ENCODE measurements at places on chromosomes 6 and 20.

GRCh38 chr6:13165502-13166172 lies 162.7 kb downstream of the TBC1D7 start:
- no peak for DNase-seq

- DNase-seq = no peak
Measured at GRCh38 chr6:71346334-71346694, 57.7 kb downstream of the OGFRL1 start.

- peak; percentile 63 for DNase-seq
Measured at GRCh38 chr6:144744720-144745119, 459.6 kb downstream of the UTRN start.

GRCh38 chr6:167245591-167245990 lies 45.5 kb upstream of the UNC93A start:
- DNase-seq = no peak

DNA sequence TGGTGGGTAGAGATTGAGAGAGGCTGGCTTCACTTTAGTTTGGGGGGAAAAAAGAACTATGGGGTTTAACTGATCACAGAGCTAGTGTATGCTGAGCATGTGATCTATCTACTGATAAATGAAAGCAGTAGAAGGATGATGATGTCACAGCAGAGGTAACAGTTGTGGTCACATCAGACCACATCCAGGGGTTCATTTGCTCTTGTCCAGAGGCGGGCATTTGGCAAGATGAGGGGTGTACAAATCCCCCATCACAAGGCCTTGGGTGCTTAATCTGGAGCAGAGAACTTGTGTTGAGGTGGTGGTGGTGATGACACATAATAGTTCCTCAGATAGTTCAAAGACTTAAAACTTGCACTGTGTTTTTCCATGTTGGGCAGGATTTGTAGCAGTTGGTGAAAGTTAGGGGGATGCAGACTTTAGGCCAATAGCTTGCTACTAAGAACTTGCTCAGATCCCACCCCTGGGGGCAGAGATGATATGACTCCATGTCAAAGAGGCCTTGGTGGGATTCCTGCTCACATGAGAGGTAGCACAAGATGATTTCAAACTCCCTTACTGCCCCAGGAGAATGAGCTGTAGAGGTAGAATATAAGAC lies 63.4 kb downstream of the PRDM1 start:
- no peak for DNase-seq

DNA sequence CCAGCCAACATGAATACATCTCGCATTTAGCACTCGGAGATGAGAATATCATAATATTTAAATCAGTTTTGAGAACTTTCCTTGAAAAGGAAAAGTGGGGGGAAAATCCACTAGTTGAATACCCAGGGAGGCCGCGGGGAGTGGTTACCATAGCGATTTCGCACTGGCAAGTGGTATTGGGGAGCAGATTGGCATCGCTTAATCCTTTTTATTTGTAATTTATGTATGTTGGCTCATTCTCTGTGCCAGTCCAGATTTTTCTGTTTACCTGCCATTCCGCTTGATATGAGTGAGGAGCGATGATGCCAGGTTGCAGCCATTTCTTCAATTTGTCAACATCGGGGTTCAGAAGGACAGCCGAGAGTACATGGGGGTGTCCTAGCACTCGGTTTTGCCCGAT lies 291.8 kb downstream of the ZNF217 start:
- DNase-seq = no peak

DNA sequence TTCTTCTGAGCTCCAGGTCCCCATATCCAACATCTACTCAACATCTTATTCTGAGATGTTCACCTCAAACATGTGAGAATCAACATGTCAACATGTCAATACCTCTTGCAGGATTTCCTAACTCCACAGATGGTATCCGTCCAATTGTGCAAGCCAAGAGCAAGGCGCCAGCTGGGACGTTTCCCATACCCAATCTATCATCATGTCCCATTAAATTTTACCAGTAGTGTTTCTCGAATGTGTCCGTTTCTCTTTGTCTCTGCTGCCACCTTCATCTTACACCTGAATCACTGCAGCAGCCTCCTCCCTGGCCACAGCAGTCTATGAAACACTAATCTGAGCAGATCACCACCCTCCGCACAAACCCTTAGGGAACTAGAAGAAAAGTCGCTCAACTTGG lies 78.0 kb upstream of the RPS6KA2 start:
- DNase-seq = no peak

- no peak for DNase-seq
Measured at GRCh38 chr6:80095600-80095999, 10.9 kb upstream of the BCKDHB start.

DNA sequence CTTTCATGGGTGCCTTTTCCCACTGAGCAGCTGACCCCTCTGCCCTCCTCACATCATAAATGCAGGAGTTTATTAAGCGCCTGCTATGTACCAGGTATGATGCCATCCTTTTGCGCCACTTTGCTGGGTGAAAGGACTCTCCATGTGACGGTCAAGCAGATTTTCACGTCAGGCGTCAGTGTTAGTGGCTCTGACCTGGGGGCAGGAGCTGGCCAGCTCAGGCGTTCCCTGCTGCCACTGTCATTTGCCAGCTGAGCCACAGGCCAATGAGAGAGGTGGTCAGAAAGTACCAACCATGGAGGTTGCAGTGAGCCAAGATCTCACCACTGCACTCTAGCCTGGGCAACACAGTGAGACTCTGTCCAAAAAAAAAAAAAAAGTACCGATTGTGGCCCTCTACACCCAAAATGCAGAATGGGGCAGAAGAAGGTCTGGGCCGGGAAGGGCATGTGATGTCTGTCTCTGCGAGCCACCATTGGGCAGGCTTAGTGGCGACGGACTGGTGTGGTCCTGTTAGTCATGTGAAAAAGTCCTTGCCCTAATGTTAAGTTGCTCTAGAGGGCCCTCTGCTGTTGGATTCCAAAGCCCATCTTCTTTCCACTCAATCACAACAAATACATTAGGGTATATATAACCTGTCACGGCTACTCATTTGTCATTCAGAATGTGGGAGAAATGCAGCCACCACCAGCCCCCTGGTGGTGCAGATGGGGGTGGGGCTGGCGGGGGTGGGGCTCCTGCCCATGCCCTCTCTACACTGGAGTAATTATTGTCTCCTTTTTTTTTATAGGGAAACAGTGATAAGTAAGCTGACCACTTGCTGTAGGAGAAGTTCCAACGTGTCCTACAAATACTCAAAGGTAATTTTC lies 18.4 kb upstream of the SLC22A1 start:
- no peak for DNase-seq

DNA sequence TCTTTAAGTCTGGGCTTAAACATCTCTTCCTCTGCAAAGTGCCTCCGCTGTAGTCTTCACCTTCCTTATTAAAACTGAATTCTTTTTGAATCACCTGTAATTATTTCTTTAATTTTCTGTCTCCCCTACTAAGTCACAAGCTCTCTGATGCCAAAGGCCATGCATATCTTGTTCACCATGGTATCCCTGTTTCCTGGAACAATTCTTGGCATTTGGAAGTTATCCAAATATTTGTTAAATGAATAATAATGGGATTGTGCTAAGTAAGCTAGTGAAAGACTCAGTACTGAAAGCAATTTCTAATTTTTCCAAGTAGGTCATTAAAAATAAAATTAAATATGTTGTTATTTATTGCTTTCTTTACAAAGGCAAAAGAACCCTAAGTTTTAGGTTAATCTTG lies 12.2 kb downstream of the SNAP91 start:
- no peak for DNase-seq

GRCh38 chr6:157271441-157271840 lies 51.9 kb downstream of the TMEM242 start:
- DNase-seq = no peak

DNA sequence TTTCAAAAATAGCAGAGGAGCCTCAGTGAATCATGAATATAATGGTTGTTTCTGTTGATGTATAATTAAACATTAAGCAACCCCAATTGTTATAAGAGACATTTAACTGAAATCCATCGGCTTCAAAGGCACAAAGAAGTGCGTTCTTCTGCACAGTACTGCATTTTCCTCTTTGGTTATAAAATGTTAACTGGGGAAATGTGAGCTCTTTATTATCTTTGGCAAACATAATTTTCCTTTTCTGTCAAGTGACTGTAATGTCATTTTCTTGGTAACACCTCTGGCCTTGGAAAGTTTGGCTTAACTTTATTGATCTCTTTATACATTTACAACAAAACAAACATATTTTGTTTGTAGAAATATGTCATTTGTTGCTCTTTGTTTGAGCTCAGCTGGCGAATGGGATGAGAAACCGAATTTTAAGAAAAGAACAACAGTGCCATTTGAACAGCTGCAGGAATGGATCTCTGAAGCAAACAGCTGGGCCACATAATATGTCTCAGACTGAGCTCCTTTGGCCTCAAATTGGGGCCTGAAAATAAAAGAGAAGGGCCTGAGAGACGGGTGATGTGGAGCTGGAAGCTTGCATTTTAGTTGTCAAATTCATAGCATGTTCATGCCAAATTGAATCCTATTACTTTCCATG lies 427.0 kb upstream of the SPTLC3 start:
- no peak for DNase-seq

DNA sequence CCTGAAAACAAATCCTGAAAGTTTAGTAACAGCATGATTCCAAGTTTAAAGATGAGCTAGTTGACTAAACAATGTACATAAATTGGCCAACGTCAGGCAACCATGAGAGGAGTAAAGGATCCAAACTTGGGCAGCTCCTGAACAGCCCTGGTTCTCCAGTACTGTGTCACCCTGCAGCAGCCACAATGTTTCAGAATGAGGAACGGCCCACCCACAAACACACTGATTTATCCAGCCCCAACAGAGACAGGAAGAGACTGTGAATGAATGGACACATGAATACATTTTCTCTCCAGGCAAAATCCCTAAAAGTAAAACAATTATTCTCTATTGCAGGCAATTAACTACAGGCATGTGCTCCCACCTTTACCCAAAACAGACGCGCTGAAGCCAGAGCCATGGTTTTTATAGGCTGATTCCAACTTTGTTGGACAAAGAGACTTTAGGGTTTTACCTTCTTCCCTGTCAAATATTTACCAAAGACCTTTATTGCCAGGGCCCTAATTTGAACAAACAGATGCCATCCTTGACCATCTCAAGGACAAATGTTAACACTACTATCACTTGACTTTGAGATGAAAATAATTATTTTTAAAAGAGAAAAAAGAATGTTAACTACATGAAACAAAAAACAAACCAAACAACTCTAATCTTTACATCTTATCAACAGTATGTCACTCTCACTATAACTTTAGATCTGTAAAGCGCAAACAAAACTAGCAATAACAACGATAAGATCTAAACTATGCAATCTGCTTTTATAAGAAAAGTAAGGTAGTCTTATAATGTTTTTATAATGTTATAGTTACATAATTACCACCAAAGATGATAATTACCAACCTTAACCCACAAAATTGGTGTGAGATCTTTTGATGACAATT lies 22.9 kb downstream of the CNKSR3 start:
- DNase-seq = no peak

GRCh38 chr20:10794765-10795164 lies 121.0 kb upstream of the JAG1 start:
- DNase-seq = no peak

DNA sequence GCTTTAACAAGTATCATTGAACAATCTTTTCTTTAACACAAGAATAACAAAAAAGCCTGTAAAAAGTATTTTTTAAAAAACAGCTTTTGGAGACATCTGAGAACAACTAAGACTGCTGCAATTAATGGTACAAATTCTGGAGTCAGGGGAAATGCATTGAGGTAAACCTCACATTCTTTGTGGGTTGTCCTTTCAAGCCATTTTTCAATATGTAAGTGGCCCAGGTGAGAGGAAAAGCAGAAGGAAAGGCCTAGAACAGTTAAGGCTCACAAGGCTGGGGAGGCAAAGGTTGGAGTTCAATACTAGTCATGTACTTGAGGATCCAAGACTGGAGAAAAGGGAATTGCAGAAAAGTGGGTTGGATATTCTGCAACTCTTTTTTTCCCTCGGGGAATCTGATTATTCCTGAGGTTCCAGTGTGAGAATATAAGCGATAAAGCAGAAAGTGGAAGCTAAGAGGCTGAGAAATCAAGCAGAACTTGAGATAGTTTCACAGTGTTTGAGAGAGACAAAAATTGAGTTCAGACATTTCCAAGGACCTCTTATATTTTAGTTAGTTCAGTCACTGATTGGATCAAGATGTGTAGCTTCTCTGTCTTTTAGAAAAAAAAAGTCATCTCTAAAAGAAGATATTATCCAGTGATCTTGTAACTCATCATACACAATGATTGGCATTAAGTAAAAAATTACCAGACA lies 25.0 kb upstream of the TXLNB start:
- no peak for DNase-seq

DNA sequence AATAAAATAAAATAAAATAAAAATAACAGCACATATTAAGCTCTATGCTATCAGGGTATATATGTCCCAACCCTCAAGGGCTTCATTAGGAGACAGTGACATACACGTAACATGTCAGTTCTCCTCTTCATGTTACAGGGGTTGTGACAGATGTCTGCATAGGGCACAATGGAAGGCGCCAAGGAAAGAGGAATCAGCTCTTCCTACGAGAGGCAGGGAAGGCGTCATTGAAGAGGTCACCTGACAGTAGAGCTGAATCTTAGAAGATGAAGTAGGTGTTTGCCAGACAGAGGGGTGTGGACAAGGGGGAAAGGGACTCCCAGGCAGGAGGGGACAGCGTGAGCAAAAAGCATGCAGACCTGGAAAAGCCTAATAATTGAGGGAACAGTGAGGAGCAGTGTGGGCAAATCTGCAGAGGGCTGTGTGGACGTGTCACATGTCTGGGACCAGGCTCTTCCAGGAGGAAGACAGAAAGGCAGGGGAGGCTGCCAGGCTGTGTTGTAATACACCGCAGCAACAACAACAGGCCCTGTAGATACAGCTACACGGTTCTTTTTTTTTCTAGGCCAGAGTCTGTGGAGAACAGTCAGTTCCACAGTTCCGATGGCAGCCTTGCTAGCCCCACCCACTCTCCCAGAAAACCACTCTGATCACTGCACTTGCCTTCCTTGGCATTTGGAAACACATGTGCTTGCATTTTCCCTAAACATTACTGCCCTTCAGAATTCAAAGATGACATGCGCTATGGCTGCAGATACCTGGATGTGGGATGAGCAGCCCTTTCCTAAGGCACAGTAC lies 2.5 kb upstream of the FKBP5 start:
- DNase-seq = no peak

GRCh38 chr20:46995561-46996142 lies 101.0 kb downstream of the EYA2 start:
- DNase-seq = no peak

GRCh38 chr20:13265941-13266340 lies 44.9 kb downstream of the ISM1 start:
- DNase-seq = no peak

DNA sequence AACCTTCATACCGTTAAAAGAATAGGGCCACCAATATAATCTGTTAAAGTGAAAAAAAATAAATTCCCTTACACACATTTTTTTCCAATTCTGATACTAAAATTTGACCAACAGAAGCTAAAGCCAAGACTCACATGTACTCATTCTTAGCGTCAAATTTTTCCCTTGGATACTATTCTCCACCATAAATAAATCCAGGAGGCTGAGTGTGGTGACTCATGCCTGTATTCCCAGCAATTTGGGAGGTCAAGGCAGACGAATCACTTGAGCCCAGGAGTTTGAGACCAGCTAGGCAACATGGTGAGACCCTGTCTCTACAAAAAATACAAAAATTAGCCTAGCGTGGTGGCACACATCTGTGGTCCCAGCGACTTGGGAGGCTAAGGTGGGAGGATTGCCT lies 43.9 kb downstream of the SCML4 start:
- no peak for DNase-seq

GRCh38 chr6:116595247-116595646 lies 21.0 kb upstream of the RSPH4A start:
- no peak for DNase-seq

- no peak for DNase-seq
Measured at GRCh38 chr20:5767493-5768098, 17.4 kb downstream of the SHLD1 start.

Measured in NCI-H526 treated with DMSO at 0.1 percent for 48 hours (cell line).